ENCODE measurements at places on chromosomes 6 and 20. TPM values are rescaled to one million over a fixed set of nuclear protein-coding genes. Genes with fewer than 3 reads are reported as not detected.

KCNK16 gene
- total RNA-seq, result not detected

SOX12 gene
- 9.8 TPM for total RNA-seq

PRR18 gene
- 0.59 TPM for total RNA-seq

C4B gene
- total RNA-seq, result 162 TPM

TMX4 gene
- total RNA-seq, result 35.7 TPM

BIRC7 gene
- 15.9 TPM for total RNA-seq

LY6G6D gene
- not detected for total RNA-seq

BTNL2 gene
- total RNA-seq, result not detected

RIPPLY2 gene
- total RNA-seq, result not detected

SNPH gene
- 3.8 TPM for total RNA-seq

SCGN gene
- total RNA-seq, result not detected

LY6G5C gene
- 2.9 TPM for total RNA-seq

SEL1L2 gene
- not detected for total RNA-seq

FLRT3 gene
- 60.7 TPM for total RNA-seq

OTOR gene
- total RNA-seq, result not detected

WDR27 gene
- 38.0 TPM for total RNA-seq
